ENCODE measurements at places on chromosomes 5 and 9.

DNA sequence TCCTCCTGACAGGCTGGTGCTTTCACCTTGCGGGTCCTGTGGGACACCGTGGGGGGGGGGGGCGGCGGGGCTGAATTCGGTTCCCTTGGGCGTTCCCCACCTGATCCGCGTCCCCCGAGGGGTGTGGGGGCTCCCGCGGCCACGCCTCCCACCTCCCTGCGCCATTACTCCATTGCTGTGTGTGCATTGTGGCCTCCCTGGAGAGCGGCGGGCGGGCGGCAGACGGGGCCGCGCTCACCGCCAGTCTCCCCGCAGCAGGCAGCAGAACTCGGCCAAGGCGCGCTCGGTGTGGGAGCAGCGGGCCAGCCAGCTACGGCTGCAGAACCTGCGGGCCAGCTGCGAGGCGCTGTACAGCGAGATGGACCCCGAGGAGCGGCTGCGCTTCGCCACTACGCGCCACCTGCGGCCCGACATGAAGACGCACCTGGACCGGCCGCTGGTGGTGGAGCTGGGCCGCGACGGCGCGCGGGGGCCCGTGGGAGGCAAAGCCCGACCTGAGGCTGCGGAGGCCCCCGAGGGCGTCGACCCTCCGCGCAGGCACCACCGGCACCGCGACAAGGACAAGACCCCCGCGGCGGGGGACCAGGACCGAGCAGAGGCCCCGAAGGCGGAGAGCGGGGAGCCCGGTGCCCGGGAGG, 145.3 kb downstream of the CACNA1B start:
- no peak for DNase-seq

DNA sequence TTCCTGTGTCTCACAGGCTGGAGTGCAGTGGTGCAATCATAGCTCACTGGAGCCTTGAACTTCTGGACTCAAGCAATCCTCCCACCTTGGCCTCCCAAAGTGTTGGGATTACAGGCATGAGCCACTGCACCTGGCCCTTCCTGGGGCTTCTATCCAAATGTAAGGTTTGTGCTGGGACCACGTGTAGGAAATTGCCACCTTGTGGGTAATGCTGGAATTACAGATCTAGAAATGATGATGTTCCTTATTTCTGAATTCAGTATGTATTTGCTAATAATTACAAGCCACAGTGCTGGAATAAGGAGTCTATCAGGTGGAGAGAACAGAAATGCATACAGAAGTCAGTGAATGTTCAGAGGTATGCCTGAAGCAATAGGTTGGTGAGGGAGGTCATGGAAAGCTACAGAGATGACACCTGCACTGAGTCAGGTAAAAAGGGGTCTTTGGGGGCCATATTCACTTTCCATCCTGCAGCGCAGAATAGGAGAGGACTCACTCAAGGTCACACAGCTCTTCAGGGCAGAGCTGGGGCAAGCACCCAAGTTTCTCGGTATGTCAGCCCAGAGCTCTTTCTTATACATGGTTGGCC, 8.8 kb upstream of the IGFBPL1 start:
- DNase-seq, result peak; percentile 32

- no peak for DNase-seq
Observed at GRCh38 chr5:10779592-10779991, 18.6 kb upstream of the DAP start.

- no peak for DNase-seq
Observed at GRCh38 chr9:88379352-88379751, 8.9 kb upstream of the SPIN1 start.

- no peak for DNase-seq
Observed at GRCh38 chr9:26770821-26771220, 121.8 kb downstream of the CAAP1 start.

DNA sequence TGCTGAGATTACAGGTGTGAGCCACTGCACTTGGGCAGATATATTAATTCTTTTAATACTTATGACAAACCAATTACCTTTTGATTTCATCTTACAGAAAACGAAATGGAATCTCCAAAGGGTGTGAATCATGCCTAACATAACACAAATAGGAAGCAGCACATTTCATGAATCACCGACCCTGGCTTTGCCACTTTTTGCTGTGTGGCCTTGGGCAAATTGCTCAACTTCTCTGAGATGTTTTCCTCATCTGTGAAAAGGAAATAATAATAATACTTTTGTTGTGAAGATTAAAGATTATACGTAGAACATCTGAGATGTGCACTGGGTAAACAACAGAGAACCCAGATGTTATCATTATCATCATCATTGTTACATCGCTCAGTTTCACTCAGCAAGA, 50.7 kb upstream of the FREM1 start:
- DNase-seq, result no peak

DNA sequence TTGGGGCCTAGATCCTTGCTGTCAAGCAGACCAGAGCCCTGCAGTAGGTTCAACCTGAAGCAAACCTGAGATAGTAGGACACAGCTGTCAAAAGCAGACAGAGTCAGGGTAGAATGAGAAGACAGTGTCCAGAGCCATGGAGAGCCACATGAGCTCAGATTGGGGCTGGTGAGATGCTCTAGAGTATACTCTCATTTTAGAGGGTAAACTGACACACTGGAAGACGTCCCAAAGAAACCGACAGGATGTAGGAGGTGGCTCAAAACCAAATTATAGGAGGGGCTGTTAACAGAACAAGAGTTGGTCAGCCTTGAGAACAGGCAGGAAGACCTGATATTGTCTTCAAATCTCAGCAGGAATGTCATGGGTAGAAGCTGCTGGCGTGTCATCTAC, 11.5 kb downstream of the CCDC69 start:
- DNase-seq, result no peak

DNA sequence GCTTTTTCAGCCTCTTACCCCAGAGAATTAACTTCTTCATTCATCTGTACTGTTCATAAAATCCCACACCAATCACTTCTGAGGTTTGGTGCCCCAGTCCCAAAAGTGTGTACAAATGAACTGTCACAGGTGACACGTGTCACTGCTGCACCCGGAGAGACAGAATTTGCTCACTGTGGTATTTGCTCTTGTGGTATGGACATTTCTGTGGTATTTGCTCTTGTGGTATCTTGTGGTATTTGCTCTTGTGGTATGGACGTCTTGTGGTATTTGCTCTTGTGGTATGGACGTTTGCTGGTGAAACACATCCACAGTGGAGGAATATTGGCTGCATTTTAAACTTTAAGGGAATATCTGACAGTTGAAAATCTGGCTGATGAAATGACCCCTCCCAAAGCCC, 214.9 kb upstream of the DAP start:
- peak; percentile 9 for DNase-seq

GRCh38 chr5:50702615-50703366, 36.4 kb downstream of the PARP8 start:
- DNase-seq, result no peak

- no peak for DNase-seq
Observed at GRCh38 chr5:174155706-174156105, 110.2 kb downstream of the NSG2 start.
